ENCODE measurements at places on chromosomes 16 and 17.

GRCh38 chr17:63475491-63476412 lies 1.1 kb upstream of the ACE start:
- no peak for DNase-seq

- DNase-seq: no peak
Observed at GRCh38 chr17:67043283-67043682, 1.1 kb upstream of the CACNG1 start.

- no peak for DNase-seq
Observed at GRCh38 chr17:78252701-78253635, 21.5 kb downstream of the TMEM235 start.

DNA sequence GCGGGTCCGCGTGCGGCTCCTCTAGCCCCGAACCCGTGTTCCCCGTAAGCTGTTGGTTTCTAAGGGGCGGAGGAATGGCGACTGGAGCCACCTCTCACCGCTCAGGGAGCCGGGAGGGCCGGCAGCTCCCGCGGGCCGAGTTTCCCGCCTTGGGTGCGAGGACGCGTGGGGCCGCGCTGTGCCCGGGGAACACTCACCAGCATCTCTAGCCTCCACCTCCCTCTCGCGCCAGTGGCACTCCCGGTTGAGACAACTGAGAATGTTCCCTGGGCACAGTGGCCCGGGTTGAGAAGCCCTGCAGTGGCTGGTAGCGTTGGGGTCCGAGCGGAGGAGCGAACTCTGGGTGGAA lies 560 bp downstream of the TELO2 start:
- no peak for DNase-seq

DNA sequence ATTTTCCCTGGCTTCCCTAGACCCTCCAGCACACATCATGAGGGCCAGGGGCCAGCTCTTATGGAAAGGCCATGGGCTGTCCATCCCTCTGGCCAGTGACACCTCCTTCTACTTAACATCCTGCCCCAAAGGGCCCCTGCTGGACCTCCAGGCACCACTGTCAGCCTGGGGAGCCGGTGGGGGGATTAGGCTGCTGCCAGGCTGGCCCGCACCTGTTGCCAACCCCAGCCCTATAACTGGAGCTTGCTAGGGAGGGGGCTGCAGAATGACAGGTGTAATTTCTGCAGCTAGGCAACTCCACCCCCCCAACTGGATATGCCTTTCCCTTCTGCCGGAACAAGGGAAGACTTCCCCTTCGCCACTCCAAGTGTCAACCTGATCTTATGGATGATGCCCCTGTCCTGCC lies 12.5 kb downstream of the RARA start:
- DNase-seq: no peak

GRCh38 chr16:13982451-13982850 lies 62.5 kb downstream of the ERCC4 start:
- peak; percentile 45 for DNase-seq

GRCh38 chr17:38798614-38799500 lies 499 bp downstream of the PIP4K2B start:
- DNase-seq: peak; percentile 50

DNA sequence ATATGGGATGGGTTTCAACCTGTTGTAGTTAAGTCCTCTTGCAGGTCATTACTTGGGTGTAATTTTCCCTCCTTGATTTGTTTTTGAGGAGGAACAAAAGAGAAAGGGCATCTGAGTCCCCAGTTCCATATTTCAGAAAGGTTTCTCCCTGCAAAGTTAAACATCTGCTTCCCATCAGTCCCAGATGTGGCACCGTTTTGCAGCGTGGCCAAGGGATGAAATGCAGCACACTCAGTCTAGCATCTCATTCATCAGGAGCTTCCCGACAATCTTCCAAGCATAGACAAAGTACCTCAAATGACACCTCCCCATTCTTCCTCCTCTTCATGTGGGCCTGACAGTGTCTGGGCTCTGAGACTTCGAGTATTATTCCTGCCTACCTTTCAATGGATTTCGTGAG lies 363.7 kb upstream of the SOX9 start:
- peak; percentile 43 for DNase-seq

- DNase-seq: no peak
Observed at GRCh38 chr16:50591800-50592771, 43.9 kb downstream of the NKD1 start.

- DNase-seq: peak; percentile 92
Observed at GRCh38 chr17:27293898-27294688, at the start of gene WSB1. WSB1 (plus strand) TSS chr17:27294114; CDS start chr17:27294396, 282 bp downstream.

- no peak for DNase-seq
Observed at GRCh38 chr17:10025976-10026901, 121.2 kb upstream of the RCVRN start.

DNA sequence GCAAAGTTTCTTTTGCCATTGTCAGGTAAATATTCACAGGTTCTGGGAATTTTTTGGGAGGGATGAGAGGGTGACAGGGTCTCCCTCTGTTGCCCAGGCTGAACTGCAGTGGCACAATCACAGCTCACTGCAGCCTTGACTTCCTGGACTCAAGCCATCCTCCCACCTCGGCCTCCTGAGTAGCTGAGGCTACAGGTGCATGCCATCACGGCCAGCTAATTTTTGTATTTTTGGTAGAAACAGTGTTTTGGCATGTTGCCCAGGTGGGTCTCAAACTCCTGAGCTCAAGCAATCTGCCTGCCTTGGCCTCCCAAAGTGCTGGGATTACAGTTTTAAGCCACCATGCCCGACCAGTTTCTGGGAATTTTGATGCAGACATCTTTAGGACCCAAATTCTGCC lies 53.0 kb downstream of the IQCK start:
- DNase-seq: no peak

DNA sequence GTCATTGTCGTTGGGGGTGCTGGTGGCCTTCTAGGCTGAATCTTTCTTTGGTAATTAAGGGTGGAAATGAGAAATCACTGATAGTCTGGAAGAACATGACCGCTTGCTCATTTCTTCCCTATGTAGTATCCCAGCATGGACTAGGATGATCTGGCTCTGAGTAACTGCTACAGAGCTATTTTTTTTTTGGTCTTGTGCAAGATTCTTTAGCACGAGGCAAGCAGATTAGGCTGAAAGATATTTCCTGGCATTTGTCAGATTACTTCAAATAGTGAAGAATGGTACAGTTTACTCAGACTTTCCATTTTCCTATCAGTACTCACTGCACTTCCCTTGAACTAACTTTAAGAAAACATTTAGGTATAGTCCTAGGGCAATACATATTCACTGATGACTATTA lies 89.0 kb downstream of the SYCE1L start:
- peak; percentile 86 for DNase-seq

- no peak for DNase-seq
Observed at GRCh38 chr17:72342061-72342460, 221.2 kb downstream of the SOX9 start.

- no peak for DNase-seq
Observed at GRCh38 chr16:52861614-52862022, 191.1 kb downstream of the CHD9NB start.

GRCh38 chr17:50169121-50169764 lies 3.4 kb downstream of the SGCA start:
- DNase-seq: peak; percentile 79

- no peak for DNase-seq
Observed at GRCh38 chr17:81909966-81910839, 996 bp downstream of the PCYT2 start.

DNA sequence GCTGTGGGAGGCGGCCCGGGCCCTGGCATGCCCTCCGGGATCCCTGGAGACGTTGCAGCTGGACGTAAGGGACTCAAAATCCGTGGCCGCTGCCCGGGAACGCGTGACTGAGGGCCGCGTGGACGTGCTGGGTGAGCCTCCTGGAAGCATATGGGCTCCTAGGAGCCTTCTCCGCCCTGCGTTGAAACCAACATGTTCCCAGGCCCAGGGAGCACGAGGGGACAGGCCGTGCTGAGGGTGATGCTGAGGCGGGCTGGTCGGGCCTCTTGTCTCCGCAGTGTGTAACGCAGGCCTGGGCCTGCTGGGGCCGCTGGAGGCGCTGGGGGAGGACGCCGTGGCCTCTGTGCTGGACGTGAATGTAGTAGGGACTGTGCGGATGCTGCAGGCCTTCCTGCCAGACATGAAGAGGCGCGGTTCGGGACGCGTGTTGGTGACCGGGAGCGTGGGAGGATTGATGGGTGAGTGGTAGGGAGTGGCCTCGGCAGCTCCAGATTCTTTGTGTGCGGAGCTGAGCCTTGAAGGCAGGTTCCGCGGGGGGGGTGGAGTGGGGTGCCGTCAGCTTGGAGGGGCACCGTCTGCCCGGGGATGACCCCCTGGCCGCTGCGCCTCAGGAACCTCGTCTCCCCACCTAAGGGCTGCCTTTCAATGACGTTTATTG lies 567 bp downstream of the HSD17B1 start:
- DNase-seq: peak; percentile 16

- no peak for DNase-seq
Observed at GRCh38 chr17:77717941-77718668, 240.4 kb upstream of the TNRC6C start.

GRCh38 chr16:24138024-24138423 lies 118.1 kb upstream of the CACNG3 start:
- no peak for DNase-seq

DNA sequence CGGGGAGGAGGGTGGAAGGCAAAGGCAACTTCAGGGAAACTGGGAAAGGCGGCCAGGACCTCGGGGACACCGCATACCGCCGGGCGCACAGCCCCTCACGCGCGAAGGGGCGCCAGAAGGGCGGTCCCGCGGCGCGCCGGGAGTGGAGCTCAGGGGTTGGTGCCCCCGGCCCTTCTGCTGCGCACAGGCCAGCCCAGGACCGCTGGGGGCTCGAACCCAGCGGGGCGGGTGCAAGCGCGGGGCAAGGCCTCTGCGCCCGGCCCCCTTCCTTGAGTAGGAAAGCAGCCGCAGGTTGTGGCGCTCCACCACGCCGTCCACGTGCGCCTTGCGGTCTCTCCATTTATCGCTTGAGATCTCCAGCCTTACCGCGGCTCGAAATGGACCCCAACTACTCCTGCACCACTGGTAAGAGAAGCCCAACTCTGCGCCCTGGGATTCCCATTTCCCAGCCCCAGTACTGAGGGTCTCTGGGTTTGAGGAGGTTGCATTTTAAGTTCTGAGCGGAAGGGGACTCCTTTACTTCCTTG lies 3.0 kb upstream of the MT1A start:
- no peak for DNase-seq

DNA sequence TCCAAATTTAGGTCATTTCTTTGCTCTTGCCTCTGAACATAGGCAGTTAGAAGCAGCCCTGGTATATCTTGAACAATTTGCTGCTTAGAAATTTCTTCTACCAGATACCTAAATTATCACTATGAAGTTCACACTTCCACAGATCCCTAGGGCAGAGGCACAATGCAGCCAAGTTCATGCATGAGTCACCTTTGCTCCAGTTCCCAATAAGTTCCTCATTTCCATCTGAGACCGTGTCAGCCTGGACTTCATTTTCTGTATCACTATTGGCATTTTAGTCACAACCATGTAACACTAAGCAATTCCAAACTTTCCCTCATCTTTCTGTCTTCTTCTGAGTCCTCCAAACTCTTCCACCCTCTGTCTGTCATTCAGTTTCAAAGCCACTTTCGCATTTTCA lies 45.0 kb downstream of the KCNJ16 start:
- peak; percentile 37 for DNase-seq

DNA sequence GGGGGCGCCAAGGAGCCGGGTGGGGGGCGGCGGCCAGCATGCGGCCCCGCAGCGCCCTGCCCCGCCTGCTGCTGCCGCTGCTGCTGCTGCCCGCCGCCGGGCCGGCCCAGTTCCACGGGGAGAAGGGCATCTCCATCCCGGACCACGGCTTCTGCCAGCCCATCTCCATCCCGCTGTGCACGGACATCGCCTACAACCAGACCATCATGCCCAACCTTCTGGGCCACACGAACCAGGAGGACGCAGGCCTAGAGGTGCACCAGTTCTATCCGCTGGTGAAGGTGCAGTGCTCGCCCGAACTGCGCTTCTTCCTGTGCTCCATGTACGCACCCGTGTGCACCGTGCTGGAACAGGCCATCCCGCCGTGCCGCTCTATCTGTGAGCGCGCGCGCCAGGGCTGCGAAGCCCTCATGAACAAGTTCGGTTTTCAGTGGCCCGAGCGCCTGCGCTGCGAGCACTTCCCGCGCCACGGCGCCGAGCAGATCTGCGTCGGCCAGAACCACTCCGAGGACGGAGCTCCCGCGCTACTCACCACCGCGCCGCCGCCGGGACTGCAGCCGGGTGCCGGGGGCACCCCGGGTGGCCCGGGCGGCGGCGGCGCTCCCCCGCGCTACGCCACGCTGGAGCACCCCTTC lies 484 bp downstream of the FZD2 start:
- DNase-seq: peak; percentile 66

DNA sequence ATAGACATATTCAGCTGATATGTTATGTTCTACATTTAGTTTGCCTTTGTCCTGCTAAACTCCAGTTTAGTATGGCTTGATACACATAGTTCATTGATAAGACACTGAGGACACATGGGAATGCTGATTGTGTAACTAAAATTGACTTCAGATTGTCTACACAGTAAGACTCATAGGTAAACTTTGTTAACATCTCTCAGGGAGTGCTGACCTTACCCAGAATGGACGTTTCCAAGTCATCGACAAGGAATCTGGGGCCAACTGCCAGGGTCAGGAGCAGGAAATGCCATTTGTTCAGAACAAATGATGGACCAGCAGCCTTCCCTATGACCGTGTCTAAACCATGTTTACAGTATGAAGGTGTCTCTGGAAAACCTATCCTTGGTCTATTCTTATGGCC lies 58.7 kb downstream of the DYNLRB2 start:
- DNase-seq: peak; percentile 61

- DNase-seq: no peak
Observed at GRCh38 chr17:11852231-11852630, 145.0 kb downstream of the ZNF18 start.

- DNase-seq: no peak
Observed at GRCh38 chr17:48368352-48368908, 61.6 kb downstream of the SKAP1 start.

Measured in AG10803 (cell line).